AG09309 (cell line): ENCODE measurements at places on chromosomes 2 and 18.

- no peak for DNase-seq
These were observed 48.0 kb downstream of the LANCL1 start for GRCh38 chr2:210428393-210429179.

DNA sequence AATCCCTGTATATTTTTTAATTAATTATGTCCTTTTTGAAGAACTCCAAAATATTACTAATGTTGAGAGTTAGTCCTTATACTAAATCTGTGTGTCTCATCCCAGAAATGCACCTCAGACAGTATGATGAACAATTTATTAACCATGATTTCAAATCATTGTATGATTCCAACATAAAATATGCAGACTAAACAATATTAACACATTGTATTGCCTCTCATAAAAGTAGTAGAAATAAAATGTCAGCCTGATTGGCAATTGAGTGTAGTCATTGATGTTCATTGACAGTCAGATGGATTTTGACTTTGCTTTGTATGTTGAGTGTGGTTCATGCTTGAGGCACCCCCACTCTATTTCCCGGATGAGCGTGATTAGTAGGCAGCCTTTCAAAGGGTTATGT lies 57.5 kb downstream of the KCTD18 start:
- DNase-seq, result no peak

DNA sequence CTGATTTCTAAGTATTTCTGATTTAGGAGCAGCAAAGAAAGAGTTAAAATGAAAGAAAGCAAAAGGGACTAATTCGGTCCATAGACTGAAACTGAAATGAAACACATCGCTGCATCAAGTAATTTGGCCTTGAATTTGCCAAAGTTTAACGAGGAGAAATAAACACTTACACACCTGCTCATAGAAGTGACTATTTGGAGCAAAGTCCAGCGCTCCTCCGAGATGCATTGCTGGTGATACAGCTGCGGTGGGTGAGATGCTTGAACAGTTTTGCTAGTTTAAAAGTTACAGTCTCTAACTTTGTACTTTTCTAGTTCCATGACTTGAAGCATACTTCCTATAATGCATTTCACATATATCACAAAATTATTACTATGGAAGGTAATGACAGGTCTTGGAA lies 18.3 kb downstream of the GALR1 start:
- DNase-seq, result no peak

DNA sequence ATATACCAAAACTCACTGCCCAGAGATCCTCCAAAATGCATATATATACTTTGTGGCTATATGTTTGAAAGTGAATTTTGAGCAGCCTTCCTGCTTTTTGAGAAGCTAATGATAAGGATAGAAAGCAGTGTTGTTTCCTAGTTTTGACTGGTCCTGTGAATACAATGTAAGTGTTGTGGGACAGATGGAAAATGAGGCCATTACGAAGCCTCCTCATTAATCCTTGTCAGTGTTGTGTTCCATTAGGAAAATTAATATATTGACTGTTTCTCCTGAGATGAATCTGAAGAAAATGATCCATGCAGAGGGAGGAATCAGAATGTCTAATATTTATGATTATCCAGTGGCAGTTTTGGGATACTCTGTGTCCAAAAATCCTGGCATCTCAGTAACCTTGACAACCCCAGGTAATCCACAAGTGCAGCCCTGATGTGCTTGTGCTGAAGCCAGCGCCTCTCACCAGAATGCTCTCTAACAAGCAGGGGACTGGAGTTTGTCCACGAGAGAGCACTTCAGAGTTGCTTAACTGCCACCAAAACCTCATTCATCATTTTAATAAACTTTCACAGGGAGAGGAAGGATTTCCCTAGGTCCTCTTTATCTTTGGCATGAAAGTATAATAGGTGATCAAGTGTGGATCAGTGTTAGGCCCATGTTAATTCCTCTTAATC lies 418.6 kb downstream of the CMPK2 start:
- no peak for DNase-seq

GRCh38 chr2:15890936-15891905 lies 49.1 kb upstream of the MYCN start:
- DNase-seq, result no peak

- no peak for DNase-seq
These were observed 141.3 kb upstream of the ID2 start for GRCh38 chr2:8540552-8541055.

GRCh38 chr2:207163053-207163755 lies 2.5 kb downstream of the KLF7 start:
- DNase-seq, result peak; percentile 72

- no peak for DNase-seq
These were observed 36.3 kb upstream of the NABP1 start for GRCh38 chr2:191641609-191642008.

DNA sequence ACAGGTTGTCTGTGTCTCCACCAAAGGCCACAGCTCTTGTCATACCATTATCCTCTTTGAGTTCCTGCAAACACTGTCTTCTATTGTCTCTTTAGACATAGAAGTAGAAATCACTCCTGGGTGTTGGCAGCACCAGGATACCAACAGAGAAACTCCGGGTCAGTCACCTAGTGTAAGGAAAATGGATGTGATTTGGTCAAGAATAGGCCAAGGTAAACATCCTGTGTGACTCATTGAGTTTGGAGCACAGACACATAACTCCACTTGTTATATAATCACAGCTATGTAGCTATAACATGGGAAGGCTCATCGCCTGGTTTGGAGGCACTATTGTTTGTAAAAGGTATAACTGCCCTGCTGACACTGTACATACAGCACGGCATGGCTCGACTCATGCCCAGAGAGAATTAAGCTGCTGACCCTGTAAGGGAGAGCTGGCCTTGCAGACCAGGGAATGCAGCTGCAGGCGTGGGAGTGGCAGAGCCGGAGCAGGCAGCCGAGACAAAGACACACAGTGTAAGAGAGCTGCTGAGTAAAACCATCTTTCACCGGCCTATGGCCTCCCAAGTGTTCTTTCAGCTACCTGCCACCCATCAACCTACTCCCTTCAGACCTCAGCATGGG lies 3.4 kb upstream of the TXNL1 start:
- no peak for DNase-seq

DNA sequence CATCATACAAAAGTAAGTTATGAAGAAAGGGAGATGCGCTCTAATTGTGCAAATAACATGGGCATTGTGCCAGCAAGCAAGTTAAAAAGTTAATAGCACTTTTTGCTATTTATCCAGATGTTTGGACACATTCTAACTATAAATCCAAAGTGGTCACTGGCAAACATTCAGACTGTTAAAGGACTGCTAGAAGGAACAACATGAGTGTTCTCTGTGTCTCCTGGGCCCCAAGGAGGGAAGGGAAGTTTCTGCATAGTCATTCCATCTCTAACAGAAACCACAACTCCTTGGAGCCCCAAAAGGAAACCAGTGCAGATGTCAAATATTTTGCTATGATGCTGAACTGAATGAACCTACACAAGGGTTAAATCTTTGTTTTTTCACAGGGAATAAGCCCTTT lies 213.3 kb upstream of the HNRNPA3 start:
- DNase-seq, result no peak

DNA sequence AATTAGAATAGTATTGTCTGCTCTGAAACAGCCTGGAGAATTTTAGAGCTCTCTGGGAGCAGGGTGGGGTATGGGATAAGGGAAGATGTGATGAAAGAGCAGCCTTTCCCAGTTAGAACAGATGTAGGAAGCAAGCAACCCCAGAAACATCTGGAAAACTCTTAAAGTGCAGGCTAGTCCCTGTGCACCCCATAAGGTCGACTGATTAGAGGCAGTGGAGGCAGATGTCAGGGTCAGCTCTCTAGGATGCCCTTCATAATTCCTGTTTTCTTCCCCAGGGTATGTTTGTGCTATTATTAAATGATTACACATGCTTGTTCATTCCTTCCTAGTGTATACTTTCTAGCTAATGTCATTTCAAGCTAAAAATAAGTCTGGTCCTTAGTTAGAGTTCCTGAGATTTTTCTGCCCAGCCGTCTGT lies 41.7 kb downstream of the PTPRM start:
- no peak for DNase-seq

- no peak for DNase-seq
These were observed 50.4 kb downstream of the ZDBF2 start for GRCh38 chr2:206324869-206325268.

DNA sequence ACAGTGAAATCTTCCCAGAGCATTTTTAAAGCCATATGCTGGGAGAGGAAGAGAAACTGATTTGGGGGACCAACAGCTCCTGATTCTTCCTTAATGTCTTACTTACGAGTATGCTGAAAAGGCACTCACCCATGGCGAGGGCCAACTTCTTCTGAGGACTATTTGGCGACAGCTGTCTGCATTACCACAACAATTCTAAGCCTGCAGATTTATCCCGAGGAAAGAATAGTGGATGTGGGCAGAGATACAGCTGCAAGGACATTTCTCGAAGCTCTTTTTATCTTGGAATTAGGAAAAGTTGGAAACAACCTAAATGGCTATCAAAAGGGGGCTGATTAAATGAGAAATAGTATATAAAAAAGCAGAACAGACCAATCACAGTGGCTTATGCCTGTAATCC lies 40.3 kb upstream of the FHL2 start:
- no peak for DNase-seq

DNA sequence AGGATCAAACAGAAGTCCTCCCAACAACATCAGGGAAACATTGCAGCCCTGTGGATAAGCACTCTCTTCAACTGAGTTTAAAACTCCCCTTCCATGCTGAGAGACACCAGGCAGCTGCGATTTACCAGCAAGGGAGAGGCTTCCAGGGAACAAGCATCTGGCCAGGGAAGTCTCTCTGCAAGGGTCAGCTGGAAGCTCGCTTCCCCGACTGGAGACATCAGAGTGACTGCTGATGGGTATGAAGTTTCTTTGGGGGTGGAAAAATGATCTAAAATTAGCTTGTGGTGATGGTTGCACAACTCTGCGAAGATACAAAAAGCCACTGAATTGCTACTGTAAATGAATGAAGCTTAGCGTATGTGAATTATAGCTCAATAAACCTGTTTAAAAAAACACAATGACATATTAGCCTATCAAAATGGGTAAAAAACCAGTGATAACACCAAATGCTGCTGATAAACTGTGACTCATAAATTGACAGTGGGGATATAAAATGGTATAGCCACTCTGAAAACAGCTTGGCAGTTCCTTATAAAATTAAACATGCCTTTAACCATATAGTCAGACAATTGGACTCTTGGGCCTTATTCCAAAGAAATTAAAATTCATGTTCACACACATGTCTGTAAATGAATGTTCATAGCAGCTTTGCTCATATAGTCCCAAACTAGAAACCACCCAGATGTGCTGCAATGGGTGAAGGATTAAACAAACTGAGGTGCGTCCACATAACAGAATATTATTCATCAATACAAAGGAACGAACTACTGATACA lies 1082.0 kb downstream of the SOCS6 start:
- no peak for DNase-seq

DNA sequence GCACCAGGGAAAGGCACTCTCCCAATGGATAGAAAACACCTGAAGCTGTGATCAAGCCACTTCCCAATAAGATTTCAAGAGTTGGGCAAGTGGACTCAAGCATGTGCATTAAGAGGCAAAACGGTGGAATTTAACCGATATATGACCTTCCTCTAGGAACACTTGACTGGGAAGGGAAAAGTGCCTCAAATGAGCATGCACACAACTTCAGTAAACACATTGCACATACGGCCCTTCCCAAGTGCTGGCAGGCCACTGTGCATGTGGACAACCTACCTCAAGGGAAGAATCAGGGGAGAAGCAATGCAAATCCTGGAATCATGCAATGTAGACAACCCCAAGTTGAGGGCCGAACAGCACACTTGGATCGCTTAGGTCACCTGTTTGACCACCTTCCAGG lies 23.9 kb upstream of the SH3RF3 start:
- no peak for DNase-seq

DNA sequence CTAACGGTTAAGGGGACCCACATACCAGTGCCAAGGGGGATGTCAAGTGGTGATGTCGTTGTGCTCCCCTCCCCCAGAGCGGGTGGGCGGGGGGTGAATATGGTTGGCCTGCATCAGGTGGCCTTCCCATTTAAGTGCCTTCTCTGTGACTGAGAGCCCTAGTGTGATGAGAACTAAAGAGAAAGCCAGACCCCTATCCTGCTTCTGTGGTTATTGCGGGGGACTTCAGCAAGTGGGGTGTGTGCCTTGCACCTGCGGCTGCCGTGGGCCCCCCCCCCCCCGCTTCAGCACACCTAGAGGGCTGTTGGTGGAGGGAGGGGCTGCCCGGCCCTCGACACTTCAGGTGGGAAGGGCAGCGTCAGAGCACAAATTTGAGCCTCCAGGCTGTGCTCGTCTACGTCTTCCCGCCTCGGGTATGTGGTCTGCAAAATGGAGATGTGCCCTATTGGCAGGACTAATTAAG lies 6.1 kb downstream of the CTDSP1 start:
- DNase-seq, result no peak

GRCh38 chr2:78779761-78780160 lies 245.7 kb upstream of the REG3G start:
- no peak for DNase-seq

DNA sequence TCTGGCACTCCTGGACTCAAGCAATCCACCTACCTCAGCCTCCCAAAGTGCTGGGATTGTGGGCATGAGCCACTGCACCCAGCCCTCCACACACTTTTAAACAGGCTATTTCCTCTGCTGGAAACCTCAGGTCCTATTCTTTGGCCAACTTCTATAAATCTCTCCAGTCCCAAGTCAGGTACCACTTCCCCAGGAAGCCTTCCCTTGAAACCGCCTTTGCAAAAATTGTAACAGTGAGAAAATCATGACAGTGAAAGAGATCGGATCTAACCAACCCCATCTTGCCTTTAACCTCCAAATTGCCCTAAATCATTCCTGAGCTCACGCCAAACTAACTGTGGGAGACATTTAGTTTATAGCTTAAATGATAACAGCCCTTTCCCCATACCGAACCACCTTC lies 67.3 kb upstream of the CABLES1 start:
- no peak for DNase-seq

DNA sequence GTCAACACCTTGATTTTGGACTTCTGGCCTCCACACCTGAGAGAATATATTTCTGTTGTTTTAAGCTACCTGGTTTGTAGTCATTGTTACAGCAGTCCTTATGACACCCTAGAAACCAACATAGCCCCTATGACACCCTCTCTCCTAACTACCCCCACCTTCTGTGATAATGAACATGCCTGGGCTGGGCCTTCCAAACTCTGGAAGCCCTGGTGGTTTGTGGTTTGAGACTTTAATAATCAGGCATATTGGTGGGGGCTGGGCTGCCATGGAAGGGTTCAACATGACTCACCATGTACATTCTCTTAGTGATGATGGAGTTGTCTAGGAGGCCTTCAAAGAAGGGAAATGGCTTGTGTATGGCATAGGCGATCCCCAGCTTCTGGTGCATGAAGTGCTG lies 3.3 kb downstream of the SP110 start:
- no peak for DNase-seq

- DNase-seq, result no peak
These were observed 120.1 kb upstream of the PXDN start for GRCh38 chr2:1864301-1864980.

GRCh38 chr18:33960417-33960816 lies 264.3 kb downstream of the NOL4 start:
- DNase-seq, result no peak

- no peak for DNase-seq
These were observed 78.0 kb downstream of the LOXHD1 start for GRCh38 chr18:46578987-46579386.
